ENCODE measurements at places on chromosomes 1 and 21. TPM values are rescaled to one million over a fixed set of nuclear protein-coding genes. Genes with fewer than 3 reads are reported as not detected.

The FAM177B gene
- not detected for total RNA-seq

DNA sequence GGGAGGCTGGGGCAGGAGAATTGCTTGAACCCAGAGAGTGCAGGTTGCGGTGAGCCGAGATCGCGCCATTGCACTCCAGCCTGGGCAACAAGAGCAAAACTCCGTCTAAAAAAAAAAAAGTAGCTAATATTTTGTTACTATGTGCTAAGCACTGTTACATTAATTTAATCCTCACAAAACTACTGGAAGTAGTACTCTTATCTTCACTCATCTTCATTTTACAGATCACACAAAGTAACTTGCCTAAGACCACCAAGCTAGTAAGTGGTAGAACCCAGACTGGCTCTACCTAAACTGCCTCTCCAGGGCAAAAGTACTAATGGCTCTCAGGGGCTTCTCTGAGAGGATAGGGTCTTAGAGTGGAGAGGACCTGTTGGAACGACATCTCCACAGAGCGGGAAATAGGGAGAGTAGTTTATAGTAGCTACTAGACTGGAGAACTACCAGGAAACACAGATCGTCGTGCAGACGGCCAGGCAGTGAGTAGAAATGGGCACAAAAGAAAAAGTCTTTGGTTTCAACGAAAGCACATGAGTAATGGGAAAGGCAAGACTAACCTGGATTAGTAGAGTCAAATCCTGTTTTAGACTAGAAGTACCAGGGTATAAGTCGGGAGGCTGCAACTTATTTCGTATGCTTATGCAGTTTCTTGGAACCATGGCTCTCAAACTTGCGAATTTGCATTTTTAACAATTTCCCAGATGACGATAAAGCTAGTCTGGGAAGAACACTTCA lies 1.4 kb downstream of the CLCC1 start:
- DNase-seq = no peak

- DNase-seq = no peak
These were observed 27.2 kb upstream of the SLC22A15 start for GRCh38 chr1:115949156-115949555.

DNA sequence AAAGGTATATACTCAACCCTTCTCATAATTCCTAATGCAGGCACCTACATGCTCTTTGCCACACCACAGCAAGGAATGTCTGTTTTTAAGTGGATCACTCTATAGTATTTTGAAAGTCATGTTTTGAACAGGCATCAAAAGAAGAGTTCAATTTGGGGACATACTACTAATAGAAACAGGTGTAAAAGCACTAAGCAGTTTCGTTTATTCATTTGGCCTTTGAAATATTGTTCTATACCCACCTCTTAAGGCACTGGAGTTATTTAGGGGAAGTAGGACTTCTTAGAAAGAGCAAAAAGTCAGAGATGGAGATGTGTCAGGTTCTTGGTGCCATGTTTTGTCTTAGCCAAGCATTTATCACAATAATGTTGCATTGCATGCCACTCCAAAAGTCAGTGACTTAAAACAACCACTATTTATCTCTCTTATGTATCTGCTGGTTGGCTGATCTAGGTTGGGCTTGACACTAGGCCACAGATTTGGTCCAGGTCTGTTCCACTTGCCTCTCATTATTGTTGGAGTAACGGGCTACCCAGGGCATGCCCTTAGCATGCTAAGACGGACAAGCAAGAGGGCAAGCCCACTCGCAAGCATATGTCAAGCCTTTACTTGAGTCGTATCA lies 107.5 kb downstream of the RGL1 start:
- DNase-seq = no peak
